Naive thymus-derived CD8-positive, alpha-beta T cell (primary cell): ENCODE measurements at places on chromosomes 2 and 18. TPM values are rescaled to one million over a fixed set of nuclear protein-coding genes. Genes with fewer than 3 reads are reported as not detected.

The UGT1A9 gene
- not detected for total RNA-seq

The STPG4 gene
- total RNA-seq = 1.0 TPM

The GIGYF2 gene
- 86.5 TPM for total RNA-seq

The DYNAP gene
- total RNA-seq = not detected

The CHRNG gene
- not detected for total RNA-seq

The CKAP2L gene
- not detected for total RNA-seq

The LYG2 gene
- not detected for total RNA-seq

The SP140 gene
- 23.1 TPM for total RNA-seq

The PER2 gene
- total RNA-seq = 10.3 TPM

The SLC19A3 gene
- not detected for total RNA-seq

The AP1S3 gene
- total RNA-seq = 2.1 TPM

The INHA gene
- not detected for total RNA-seq

The PIEZO2 gene
- not detected for total RNA-seq

The NGEF gene
- total RNA-seq = not detected

The ATP6V1C2 gene
- 0.47 TPM for total RNA-seq

The KIF1A gene
- not detected for total RNA-seq

The FSIP2 gene
- 0.58 TPM for total RNA-seq

The LCT gene
- total RNA-seq = 0.22 TPM

The GRP gene
- total RNA-seq = not detected

The B3GNT7 gene
- total RNA-seq = 0.55 TPM

The TRIB2 gene
- 77.0 TPM for total RNA-seq

The TMEM214 gene
- 60.9 TPM for total RNA-seq

The FAHD2A gene
- 30.8 TPM for total RNA-seq

The LRRFIP1 gene
- total RNA-seq = 103 TPM

The ALKAL2 gene
- not detected for total RNA-seq

The EMX1 gene
- total RNA-seq = not detected

The LAPTM4A gene
- 46.0 TPM for total RNA-seq

The CAPN14 gene
- 0.41 TPM for total RNA-seq

The IL18RAP gene
- 1.8 TPM for total RNA-seq

The MYOM1 gene
- 5.6 TPM for total RNA-seq
